HL-60 (cell line): ENCODE measurements at places on chromosomes 4 and X.
A peak's percentile ranks its signal among the peaks of the same experiment; 100 is the strongest.

- DNase-seq, result no peak
Measured at GRCh38 chr4:106473515-106473914, 104.9 kb upstream of the GIMD1 start.

- DNase-seq, result no peak
Measured at GRCh38 chrX:135974279-135974856, 580 bp upstream of the MMGT1 start.

GRCh38 chr4:80365928-80366327 is 30.4 kb downstream of the CFAP299 start:
- no peak for DNase-seq

- DNase-seq, result no peak
Measured at GRCh38 chrX:54824722-54825121, 17.2 kb downstream of the MAGED2 start.

GRCh38 chrX:103817502-103817901 is 14.6 kb downstream of the RAB9B start:
- DNase-seq, result peak; percentile 2

GRCh38 chr4:73701116-73701515 is 39.3 kb upstream of the CXCL8 start:
- no peak for DNase-seq

GRCh38 chrX:141439651-141440050 is 144.9 kb downstream of the SPANXA1 start:
- DNase-seq, result no peak

GRCh38 chrX:118727686-118728339 is 407 bp downstream of the IL13RA1 start:
- DNase-seq, result no peak

DNA sequence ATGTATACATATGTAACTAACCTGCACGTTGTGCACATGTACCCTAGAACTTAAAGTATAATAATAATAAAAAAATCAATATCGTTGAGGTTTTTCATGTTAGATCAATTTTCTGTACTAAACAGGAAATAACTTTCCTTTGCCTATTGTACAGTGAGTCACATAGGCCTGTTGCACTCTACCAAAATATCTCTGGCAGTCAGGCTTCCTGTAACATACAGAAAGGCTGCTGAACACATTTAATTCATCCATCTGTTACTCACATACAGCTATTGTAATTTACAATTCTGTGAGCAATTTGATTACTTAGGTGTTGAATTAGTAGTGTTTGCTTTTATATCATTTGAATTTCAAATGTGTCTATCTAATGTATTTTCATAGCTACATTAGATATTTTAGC is 427.8 kb downstream of the TMA16 start:
- no peak for DNase-seq

GRCh38 chr4:116391020-116391419 is 694.4 kb downstream of the TRAM1L1 start:
- no peak for DNase-seq

- no peak for DNase-seq
Measured at GRCh38 chr4:148025981-148026380, 294.1 kb downstream of the ARHGAP10 start.

DNA sequence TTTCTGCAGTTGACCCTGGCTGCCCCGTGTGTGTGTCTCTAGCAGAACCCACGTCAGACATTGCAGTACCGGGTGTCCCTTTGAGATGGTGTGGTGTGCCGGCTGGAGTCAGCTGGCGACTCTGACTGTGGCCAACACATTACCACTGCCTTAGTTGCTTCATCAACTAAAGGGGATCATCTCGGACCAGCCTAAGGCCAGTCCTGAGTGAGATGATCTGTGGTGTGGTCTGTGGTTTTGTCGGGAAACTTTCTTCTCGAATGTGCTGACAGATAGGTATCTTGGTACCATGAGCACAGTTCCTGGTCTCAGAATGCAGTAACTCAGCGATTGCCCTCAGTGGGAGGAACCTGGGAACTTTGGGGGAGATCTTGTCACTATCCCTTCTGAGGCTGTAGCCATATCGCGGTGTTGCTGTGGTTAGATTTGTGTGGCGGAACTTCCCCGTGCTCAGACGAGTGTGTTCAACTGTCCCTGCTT is 15.8 kb downstream of the TBC1D14 start:
- DNase-seq, result peak; percentile 86

DNA sequence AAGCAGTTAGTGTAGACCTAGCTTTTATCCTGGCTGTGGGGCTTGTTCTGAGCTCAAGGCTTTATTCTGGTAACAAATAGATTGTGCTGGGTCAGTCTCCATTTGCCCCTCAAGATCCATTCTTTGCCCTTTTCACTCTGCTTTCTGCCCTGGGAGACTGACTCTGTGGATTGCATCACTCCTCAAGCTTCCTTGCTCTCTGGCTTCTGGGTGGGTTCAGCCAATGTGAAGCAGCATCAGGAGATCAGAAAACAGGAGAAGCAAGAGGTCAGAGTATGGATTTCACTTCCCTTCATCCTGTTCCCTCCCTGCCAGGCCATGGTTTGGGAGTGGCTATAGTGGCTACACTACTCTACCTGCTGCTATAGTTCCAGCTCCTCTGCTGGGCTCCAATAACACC is 184.1 kb upstream of the NDP start:
- DNase-seq, result no peak

DNA sequence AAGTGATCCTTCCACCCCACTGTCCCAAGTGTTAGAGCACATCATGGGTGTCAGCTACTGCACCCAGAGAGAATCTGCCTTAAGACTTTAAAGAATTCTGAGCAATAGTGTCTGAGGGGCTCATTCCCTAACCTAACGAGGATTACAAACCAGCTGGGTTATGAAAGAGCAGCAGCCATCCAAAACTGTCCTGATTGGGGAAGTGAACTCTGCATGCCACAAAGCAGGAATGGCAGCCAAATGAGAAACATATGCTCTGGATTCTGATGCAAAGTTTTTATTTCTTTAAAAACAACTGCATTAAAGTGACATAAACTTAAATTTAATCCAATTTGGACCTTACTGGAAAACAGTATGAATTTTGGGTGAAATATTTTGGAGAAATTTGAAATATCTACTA is 103.2 kb downstream of the ANXA3 start:
- no peak for DNase-seq

DNA sequence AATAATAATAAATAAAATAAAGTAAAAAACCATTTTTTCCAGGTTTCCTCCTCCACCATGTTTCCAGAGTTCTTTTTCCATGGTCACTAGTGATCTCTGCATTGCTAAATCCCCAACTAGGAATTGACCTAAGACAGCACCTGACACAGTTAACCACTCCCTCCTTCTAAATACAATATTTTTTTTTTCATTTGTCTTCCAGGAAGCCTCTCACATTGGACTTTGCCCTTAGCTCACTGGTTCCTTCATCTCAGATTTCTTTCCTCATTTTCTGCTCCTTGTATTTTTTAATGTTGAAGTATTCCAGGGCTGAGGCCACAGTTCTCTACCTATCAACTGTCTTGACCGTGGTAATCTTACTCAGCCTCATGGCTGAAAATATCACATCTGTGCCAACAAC is 187.3 kb upstream of the FAM241A start:
- no peak for DNase-seq

GRCh38 chrX:17644001-17644400 is 93.3 kb upstream of the SCML1 start:
- no peak for DNase-seq

GRCh38 chr4:8301851-8302730 is 32.5 kb downstream of the HTRA3 start:
- DNase-seq, result no peak

DNA sequence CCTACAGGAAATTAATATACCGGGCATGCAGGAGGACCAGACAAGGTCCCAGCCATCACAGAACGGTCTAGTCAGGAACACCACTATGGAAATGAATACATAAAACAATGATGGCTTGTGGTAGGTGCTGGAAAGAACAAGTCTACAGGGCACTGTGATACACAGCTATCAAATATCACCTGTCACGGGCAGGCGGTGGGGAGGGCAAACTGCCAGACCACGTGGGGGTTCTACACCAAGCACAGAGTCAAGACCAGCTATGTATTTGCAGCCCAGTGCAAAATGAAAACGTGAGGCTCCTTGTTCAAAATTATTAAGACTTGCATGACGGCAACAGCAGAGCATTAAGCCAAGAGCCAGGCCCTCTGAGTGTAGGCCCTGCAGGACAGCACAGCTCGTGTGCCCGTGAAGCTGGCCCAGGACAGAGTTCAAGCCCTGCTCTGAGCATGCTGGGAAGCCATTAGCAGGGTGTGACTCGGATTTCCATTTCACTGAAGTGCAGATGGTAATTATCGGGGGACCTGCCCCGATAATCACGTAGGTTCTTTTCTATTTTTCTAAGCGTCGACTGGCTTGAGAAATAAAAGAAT is 83.6 kb downstream of the JAKMIP1 start:
- no peak for DNase-seq

DNA sequence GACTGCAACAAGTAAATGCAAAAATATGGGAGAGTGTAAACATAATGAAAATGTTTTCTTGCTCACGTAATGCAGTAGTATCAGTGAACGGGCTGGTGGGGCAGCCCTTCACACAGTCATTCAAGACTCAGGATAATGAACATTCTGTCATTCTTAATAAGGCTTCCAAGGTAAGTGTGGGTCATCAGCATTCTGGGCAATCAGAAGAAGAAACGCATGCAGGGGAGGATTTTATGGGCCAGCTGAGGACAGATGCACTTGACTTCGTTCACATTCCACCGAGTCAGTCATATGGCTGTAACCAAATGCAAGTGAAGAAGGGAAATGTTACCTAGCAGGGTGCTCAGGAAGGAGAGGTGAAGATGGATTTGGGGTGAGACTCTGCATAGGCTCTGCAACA is 68.0 kb upstream of the MAP9 start:
- DNase-seq, result no peak

DNA sequence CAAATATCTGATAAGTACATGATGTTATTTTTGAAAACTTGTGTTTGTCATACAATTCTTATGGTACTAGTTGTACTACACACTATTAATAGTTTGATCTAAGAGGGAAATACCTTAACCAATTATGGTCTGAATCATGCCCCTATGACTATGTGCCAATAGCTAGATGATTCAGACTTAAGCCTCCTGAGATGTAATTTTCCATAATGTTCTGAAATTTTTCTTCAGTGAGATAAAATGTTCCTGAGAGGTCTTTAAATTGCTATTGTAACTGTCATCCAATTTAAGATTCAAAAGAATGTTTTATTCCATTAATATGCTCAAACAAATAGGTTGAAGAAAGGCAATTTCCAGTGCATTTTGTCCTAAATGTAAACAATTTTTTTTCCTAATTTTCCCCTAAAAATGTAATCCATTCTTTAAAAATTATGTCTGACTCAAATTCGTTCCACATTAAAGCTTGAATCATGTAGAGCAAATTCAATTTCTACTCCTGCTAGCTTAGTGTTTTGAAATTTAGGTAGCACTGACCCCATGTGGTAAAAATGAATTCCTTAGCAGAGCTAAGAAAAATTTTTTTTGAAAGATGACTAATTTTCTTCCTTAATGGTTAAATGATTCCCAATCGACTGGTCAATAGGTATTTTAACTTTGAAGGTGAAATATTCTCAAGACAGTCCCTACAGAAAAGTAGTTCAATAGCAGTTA is 49.1 kb downstream of the APOOL start:
- DNase-seq, result no peak

GRCh38 chr4:42607011-42607726 is 49.7 kb downstream of the ATP8A1 start:
- no peak for DNase-seq

DNA sequence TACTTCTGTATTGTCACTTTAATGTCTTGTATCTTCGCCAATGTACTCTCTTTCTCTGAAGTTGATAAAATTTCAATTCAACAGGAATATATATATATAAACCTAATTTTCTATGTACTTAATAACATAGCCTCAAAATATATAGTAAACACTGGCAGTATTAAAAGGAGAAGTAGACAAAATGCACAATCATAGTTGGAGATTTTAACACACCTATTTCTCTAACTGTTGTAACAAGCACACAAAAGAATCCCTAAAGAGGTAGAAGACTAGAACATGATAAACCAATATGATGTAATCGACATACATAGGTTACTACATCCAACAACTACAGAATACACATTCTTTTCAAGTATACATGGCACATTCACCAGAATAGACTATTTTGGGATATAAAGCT is 65.5 kb downstream of the ZNF81 start:
- DNase-seq, result no peak

DNA sequence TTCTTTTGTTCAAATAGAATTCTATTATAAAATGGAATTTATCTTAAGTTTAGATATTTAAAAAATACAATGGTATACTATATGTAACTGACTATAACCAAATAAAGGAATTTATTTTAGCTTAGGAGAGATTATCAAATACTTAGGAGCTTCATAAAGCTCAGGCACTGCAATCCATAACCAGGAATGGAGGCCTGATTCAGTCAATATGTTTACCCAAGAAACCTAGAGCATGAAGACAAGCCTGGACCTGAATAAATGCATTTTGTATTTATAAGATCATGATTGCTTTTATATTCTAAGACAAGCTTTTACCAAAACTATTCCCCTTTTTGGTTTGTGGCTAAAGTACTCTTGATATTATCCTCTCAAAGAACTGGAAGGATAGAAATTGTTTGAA is 742.6 kb downstream of the FAT4 start:
- no peak for DNase-seq

- no peak for DNase-seq
Measured at GRCh38 chrX:39639871-39640270, 457.9 kb downstream of the BCOR start.

- no peak for DNase-seq
Measured at GRCh38 chr4:113977526-113977855, 2.0 kb downstream of the ARSJ start.

DNA sequence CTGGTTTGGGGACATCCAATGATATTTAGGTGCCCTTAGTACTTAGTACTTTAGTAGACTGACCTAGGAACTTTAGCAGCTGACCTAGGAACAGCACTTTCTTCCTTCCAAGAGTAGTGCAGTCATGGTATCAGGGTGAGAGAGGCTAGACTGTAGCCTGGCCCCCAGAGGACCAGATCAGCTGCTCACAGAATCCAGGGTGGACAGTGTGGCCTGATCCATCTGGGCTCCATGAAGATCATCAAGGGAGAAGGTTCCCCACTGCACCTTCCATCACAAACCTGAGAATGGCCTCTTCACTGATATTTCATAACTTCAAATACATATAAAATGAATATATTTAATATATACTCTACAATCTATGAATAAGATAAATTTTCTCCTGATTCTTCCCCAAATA is 59.0 kb upstream of the TLR3 start:
- DNase-seq, result no peak

GRCh38 chr4:141804836-141805235 is 168.5 kb downstream of the IL15 start:
- DNase-seq, result no peak

- DNase-seq, result no peak
Measured at GRCh38 chr4:8319061-8319460, 49.5 kb downstream of the HTRA3 start.
